ENCODE measurements at places on chromosomes 7 and 10. TPM values are rescaled to one million over a fixed set of nuclear protein-coding genes. Genes with fewer than 3 reads are reported as not detected.

Gene CACNA2D1
- not detected for total RNA-seq

DNA sequence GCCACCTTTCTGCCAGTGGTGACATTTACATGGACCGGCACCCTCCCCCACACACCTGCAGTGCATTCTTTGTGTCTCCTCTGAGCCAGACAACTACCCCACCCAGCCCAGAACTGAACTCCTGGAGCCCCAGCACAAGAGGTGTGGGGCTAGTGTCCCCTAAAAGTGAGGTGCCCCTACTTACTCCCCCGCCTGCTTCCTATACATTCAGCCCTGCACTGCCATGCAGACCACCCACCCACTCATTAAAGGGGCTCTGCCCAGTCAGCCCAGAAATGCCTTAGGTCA is 1.9 kb downstream of the SAP25 start:
- H3K4me1 ChIP-seq, result peaks cover 19% of the 10 kb centered on the region
- no peak for DNase-seq
- no peak overlapping the region for H3K4me3 ChIP-seq
- H3K27me3 ChIP-seq, result peaks cover 3% of the 10 kb centered on the region
- H3K36me3 ChIP-seq, result peaks cover 22% of the 10 kb centered on the region

- no peak overlapping the region for H3K27ac ChIP-seq
- H3K27me3 ChIP-seq, result peaks cover 1% of the 10 kb centered on the region
- H3K4me3 ChIP-seq, result no peak overlapping the region
- no peaks in the 10 kb centered on the region for H3K36me3 ChIP-seq
Measured at GRCh38 chr7:42274053-42274452, 37.0 kb upstream of the GLI3 start.

DNA sequence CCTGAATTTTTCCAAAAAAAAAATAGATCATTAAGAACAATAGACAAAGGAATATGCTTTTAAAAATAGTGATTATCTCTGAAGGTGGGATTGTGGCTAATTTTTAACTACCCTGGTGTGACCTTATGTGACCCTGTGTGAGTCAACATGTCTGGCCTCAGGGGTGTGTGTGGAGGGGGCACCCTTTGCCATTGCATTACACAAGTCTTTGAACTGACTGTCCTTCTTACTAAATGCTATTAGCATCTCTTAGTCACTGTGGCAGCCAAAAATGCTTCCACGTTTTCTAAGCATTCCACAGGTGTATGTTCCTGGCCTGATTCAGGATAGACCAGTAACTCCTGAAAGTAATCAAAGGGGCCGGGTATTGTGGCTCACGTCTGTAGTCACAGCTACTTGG is 175.4 kb downstream of the MGMT start:
- H3K4me1 ChIP-seq, result no peaks in the 10 kb centered on the region
- H3K27ac ChIP-seq, result no peak overlapping the region
- no peaks in the 10 kb centered on the region for H3K27me3 ChIP-seq
- no peak overlapping the region for H3K4me3 ChIP-seq
